ENCODE measurements at places on chromosomes 13 and 19.

GRCh38 chr19:17753976-17754375 lies 2.7 kb downstream of the FCHO1 start:
- DNase-seq, result no peak

GRCh38 chr13:52837850-52838249 lies 10.6 kb downstream of the PCDH8 start:
- DNase-seq, result no peak

GRCh38 chr13:57673197-57673596 lies 41.7 kb downstream of the PCDH17 start:
- no peak for DNase-seq

GRCh38 chr13:23432626-23433025 lies 876 bp downstream of the SACS start:
- no peak for DNase-seq

GRCh38 chr19:952049-952679 lies 26.3 kb downstream of the ARID3A start:
- no peak for DNase-seq

- DNase-seq, result no peak
Observed at GRCh38 chr19:44686896-44687295, 12.1 kb upstream of the CEACAM16 start.

- no peak for DNase-seq
Observed at GRCh38 chr13:51935326-51936171, 73.8 kb downstream of the CCDC70 start.

- DNase-seq, result no peak
Observed at GRCh38 chr13:21078501-21078900, 17.1 kb upstream of the LATS2 start.

GRCh38 chr13:41547251-41548000 lies 90.1 kb downstream of the RGCC start:
- DNase-seq, result no peak

DNA sequence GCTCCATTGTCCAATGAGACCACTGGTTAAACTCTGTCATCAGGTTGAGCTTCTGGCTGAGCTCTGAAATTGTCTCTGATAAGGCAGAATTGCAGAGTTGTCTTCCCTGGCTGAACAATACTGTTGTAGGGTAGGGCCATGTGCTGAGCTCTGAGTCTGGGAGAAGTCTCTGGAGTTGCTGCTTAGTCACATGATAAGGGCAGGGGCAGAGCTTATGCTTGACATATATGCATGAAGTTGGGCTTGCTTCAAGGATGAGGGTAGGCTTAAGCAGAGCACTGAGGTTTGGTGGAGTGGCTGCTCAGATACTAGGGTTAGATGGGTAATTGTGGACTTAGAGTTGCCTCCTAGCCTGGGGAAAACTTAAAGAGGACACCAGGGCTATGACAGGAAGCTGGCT lies 946.3 kb upstream of the MIR17HG start:
- no peak for DNase-seq

DNA sequence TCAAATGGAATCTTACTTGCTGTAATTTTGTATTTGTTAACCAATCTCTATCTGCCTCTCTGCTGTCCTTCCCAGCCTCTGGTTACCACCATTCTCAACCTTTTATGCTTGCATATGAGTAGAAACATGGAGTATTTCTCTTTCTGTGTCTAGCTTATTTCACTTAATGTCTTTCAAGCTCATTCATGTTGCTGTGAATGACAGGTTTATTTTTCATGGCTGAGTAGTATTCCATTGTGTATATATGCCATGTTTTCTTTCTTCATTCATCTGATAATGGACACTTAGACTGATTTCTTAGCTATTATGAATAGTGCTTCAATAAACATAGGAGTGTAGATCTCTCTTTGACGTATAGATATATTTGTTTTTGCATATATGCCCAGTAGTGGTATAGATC lies 13.4 kb downstream of the ZNF460 start:
- DNase-seq, result no peak

DNA sequence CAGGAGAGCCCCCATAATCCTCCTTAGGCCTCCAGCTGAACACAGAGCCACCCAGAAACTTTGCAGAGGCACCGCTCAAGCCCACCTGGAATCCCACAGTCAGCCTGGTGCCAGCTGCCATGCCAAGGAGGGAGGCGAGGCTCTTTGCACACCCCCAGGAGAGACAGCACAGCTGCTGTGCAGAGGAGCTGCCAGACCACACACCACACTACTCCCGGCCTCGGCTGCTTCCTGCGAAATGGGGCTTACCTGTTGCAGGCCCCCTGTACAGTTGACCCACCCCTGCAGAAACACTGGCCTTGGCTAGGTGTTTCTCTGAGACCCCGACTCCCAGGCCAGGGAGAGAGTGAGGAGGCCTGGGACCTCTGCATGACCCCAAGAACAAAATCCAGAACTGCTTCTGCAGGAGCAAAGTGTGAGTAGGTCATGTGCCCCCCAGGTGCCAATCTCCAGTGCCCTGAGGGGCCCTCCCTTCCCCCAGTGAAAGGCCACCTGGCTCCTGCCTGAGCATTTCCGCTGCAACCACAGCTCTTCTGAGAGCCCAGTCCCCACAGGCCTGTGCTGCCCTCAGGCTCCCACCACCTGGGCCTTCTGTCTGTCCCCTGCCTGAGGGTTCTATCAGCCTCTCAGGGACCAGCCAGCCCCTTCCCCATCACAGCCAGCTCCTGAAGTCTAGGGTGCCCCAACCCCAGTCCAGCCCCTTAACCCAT lies 580.4 kb downstream of the UQCRFS1 start:
- DNase-seq, result no peak

DNA sequence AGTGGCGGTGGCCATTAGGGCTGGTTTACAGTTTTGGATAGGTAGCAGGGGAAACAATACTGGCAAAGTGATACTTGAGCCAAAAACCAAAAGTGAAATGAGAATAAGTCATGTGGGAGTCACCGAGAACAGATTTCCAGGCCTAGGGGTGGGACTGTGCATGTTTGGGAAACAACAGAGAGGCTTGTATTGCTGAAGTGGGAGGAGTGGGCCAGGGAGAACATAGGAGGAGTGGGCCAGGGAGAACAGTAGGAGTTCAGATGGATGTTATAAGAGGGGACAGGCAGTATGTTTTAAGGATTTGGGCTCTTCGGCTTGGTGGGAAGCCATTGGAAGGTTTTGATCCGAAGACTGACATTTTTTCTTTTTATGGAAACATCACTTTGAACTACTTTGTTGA lies 35.5 kb downstream of the AKAP11 start:
- DNase-seq, result no peak

- DNase-seq, result no peak
Observed at GRCh38 chr13:102715447-102715846, 20.6 kb upstream of the METTL21C start.

DNA sequence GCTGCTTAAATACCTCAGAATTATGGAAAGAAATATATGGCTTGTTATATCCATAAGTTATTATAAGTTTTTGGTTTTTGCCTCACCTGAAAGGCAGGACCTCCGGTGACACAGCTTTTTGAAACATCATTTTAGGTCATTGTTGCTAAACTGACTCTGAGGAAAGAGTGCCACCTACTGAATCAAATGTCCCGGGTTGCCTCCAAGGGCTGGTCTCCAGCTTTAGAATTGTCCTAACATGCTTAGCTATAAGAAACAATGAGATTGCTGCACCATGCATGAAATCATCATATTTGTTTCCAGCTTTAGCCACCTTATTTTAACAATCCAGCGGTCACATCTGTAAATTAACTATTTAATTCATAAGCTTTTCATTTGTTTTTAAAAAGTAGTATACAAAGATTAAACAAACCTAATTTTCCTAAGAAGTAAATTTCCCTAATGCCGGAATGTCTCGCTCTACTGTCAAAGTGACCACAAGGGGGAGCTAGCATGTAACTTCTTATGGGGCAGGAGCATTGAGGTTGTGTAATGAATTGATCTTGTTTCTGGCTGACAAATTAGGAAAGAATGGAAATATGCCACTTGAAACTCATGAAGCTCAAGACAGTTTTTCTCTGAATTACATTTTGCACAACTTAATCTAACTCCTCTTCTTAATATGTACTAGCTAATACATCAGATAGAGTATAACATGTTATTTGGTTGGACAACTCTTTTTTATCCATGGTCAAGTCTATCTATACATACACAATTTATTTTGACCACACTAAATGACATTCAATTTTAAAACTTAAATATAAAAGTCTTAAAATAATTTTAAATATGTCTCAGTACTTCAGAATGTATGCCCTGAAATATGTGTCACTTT lies 6.7 kb upstream of the PCDH17 start:
- no peak for DNase-seq

DNA sequence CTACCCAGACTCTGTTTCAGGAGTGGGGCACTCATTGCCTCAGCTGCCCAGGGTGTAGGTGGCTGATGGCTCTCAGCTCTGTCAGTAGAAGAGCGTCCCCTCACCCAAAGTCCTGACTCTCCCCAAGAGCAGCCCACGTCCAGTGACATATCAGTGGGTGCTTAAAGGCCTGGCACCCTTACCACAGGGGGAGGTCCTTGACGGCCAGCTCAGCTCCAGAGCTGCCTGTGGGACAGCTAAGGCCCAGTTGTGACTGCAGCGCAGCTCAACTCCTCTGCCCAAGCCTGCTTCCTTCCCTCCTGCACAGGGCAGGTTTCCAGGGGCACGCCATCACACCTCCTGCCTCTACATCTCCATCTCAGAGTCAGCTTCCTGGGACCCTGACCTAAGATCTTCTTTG lies 32.4 kb downstream of the GRIK5 start:
- DNase-seq, result no peak

DNA sequence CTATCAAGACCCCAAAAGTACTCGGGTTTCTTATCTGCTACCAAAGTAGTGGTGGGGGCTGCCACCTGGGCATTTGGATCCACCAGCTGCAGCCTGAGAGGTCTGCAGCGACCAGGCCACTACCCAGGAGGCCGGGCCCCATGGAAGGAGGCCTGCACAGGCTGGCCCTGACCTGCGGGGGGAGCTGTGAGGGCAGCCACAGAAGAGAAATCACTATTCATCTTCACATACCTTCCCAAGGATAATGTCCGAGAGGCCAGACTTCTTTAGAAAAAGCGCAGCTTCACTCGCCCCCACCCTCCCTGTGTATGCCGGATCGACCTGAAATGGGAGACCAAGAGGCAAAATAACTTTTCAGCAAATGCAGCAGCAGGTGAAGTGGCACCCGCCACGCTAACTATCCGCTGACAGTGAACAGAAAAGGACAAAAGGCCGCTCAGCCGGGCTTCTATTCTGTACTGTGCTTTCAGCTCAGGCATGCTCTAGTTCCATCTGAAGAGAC lies 30.1 kb downstream of the EPS15L1 start:
- DNase-seq, result no peak

DNA sequence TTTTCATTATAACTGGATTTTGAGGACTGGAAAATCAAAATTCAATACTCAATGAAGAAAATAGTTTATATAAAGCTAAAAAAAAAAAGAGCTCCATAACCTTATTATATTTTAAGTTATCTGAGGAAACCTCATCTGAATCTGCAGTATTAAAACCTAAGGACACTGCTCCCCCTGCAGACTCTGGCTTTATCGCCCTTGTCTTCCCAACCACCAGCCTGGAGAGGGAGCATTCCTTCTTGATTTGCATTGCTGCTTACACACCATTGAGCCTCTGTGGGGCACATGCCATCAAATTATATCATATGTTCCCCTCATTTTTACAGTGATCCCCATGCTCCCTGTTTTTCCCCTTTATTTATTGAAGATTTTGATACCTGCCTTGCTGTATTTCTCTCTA lies 871.4 kb upstream of the GPC6 start:
- DNase-seq, result no peak

DNA sequence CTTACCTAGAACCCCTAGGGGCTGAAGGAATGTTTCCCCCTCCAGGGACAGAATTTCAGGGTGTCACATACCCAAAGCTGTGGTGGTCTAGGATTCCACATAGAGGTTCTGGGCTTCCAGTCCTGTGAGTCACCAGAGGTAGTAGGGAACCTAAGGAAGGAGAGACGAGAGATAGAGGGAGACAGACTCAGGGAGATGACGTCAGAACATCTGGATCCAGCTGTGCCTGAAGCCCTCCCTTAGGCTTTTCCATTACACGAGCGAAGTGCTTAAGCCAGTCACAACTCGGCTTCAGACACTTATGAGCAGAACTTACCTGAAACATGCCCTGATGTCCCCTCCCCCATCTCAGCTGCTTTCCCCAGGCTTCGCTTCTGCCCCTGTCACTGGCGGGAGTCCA lies 11.8 kb upstream of the SELENOW start:
- DNase-seq, result no peak

- peak; percentile 75 for DNase-seq
Observed at GRCh38 chr19:48837051-48837524, 797 bp upstream of the HSD17B14 start.

- DNase-seq, result no peak
Observed at GRCh38 chr19:32719611-32720059, at the start of gene TDRD12. TSS of gene TDRD12 (plus strand) at chr19:32719767. CDS start at chr19:32720073, 306 bp downstream.

- DNase-seq, result no peak
Observed at GRCh38 chr19:48573163-48573505, 21.2 kb downstream of the SULT2B1 start.

DNA sequence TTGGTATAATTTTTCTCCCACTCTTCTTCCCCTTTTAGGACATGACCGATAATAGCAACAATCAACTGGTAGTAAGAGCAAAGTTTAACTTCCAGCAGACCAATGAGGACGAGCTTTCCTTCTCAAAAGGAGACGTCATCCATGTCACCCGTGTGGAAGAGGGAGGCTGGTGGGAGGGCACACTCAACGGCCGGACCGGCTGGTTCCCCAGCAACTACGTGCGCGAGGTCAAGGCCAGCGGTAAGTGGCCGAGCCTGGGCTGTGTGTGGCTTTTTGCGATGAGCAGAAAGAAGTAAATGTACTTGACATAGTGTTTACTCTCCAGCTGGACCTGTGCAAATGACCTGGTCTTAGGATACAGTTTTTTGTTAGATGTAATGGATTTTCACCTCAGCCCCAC lies 102.5 kb downstream of the ARHGEF7 start:
- DNase-seq, result no peak

Measured in effector CD4-positive, alpha-beta T cell (primary cell).